ENCODE measurements at places on chromosomes 16 and 17.

GRCh38 chr16:67881621-67882161 lies 3.0 kb upstream of the NRN1L start:
- DNase-seq: no peak

GRCh38 chr16:53115047-53115446 lies 60.3 kb downstream of the CHD9 start:
- DNase-seq: no peak

DNA sequence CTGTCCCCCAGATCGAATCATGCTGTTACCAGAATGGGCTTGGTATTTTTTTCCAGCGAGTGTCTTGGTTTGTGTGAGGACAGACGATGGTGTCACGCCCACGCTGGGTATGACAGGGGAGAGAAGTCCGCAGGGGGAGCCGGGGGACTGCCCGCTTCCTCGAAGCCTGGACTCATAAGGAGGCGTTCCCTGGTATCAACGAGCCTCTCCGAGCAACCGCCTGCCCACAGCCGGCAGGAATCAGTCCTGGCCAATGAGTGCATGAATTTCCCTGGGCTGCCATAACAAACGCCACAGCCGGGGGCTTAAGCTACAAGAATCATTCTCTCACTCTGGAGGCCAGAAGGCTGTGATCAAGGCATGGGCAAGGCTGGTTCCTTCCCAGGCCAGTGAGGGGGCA lies 26.1 kb upstream of the JPH3 start:
- DNase-seq: no peak

- peak; percentile 54 for DNase-seq
Observed at GRCh38 chr17:77802333-77802615, 156.2 kb upstream of the TNRC6C start.

GRCh38 chr17:49457564-49458535 lies 37.2 kb upstream of the NGFR start:
- no peak for DNase-seq

GRCh38 chr16:30875871-30876801 lies 17.7 kb downstream of the BCL7C start:
- DNase-seq: peak; percentile 59

GRCh38 chr16:85641776-85642176 lies 28.7 kb downstream of the GSE1 start:
- peak; percentile 88 for DNase-seq

GRCh38 chr16:74949309-74949708 lies 35.6 kb downstream of the WDR59 start:
- no peak for DNase-seq

GRCh38 chr16:79580453-79581191 lies 19.9 kb downstream of the MAF start:
- DNase-seq: no peak

DNA sequence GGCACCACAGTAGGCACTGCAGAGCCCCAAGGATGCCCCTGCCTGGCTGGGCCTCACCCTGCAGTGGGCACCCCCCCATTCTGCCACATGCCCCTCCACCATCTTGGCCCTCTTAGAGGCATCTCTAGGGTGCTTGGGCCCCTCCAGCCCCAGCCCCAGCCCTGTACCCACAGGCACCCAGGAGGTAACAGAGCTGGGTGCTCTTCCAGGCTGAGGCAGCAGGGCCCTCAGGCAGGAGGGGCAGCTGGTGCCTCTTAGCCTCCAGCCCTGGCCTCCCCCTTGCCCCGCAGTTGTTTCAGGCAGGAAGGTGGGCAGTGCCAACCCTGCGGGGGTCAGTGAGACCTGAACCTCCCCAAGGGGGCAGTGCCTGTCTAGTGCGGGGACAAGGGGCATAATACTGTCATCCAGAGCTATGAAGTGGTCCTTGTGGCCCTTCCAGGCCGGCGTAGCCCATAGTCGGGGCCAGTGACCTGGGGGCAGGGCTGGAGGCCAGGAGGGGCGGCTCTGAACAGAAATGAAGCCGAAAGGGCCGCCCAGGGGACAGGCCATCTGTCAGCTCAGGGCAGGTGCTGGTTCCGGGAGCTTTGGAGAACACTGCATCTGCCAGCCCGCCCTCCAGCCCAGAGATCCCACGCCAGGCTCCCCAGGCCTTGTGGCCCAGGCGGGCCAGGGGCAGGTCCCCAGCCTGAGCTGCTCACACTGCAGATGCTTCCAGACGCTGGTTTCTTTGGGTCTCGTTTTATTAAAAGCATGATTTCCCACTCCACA lies 4.9 kb upstream of the AATK start:
- DNase-seq: no peak

- DNase-seq: no peak
Observed at GRCh38 chr17:30340801-30341356, 7.0 kb upstream of the TMIGD1 start.

GRCh38 chr17:43468691-43469139 lies 15.1 kb upstream of the DHX8 start:
- peak; percentile 31 for DNase-seq

DNA sequence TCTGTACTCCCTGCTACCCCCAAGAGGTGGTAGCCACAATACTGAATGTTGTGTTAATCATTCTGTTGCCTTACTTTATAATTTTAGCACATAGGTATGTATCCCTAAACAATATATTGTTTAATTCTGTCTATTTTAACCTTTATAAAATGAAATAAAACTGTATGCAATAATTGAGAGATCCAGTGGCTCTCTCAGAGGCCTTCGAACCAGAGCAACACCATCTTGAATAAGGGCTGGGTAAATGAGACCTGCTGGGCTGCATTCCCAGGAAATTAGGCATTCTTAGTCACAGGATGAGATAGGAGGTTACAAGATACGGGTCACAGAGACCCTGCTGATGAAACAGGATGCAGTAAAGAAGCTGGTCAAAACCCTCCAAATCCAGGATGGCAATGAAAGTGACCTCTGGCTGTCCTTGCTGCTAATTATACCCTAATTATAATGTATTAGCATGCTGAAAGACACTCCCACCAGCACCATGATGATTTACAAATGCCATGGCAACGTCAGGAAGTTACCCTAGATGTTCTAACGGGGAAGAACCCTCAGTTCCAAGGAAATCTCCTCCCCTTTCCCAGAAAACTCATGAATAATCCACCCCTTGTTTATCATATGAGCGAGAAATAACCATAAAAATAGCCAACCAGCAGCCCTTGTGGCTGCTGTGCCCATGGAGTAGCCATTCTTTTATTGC lies 2.0 kb upstream of the CANT1 start:
- DNase-seq: no peak

DNA sequence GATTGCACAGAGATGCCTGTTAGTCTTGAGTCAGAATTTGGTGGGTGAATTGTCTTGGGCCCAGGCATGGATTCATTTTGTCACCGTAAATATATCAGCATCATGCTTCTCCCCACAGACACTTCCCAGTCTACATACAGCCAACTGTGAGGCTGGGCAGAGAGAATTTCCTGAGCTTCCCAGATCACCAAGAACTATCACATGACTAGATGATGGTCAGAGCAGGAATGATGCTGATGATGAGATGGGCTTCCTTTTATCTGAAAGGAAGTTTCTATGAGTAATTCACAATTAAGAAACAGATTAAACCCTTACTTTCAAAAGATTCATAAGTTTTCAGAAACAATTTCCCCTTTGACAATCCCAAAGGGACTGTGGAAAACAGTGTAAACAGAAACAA lies 323 bp upstream of the KRTAP9-9 start:
- no peak for DNase-seq

DNA sequence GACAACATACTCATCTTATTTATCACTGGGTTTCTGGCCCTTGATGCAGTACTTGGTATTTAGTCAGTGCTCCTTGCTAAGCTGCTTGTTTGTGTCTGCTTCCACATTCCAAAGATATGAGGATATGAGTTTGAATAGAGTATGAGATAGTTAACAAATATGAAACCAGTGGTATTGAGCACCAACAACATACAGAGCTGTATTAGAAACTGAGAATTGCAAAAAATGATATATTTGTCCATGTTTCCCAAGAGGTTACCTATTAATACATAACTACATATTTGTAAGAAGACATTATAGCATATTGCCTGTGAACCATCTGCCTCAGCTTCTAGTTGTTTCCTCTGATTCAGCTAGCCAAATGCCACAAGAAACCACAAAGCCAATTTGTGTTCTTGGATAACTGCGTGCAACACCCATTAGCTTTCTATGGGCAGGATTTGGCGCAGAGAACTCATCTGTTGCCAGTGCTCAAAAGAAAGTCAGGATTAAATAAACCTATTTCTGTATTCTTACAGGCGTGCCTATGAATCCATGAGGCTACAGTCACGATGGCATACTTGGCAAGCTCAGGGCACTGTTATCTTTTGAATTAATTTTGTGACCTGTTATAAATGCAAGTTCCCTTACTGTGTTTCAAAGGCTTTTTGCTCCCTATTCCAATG lies 194.4 kb downstream of the MAP2K6 start:
- DNase-seq: no peak

GRCh38 chr16:71296584-71297340 lies 7.6 kb upstream of the CMTR2 start:
- peak; percentile 1 for DNase-seq

DNA sequence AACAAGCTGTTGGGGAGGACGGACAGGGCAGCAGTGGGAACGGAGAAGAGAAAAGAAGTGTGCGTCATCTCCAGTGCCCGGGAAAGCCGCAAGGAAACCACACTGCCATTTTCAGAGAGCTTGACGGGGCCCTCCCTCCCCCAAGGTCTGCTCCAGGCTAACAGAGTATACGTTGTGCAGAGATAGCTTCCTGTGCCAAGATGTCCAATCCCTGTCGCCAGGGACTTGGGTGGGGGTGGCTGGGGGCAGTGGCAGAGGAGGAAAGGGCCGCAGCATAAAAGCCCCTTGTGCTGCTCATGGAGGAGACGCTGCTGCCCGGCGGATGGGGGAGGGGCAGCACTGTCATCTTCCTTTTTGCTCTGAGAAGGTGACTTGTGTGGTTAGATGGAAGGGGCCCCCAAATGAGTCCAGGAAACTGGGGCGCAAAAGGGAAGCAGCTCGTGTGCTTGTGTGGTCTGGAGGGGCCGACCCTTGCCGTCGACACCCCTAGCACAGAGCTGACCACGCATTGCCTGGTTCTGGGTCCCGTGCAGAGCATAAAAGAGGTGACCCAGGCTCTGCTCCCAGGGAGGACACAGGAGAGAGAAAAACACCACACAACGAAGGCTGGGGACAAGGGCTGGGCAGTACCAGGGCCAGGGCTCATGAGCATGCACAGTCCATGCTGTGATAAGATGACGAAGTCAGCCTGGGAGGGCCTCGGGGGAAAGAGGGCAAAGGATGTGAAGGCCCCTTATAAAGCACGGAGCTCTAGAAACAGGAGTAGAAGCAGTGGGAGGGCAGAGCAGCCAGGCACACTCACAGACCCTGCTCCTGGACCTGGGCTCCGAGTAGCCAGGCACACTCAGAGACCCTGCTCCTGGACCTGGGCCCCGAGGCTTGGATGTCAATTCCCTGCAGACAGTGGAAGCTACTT lies 372.7 kb downstream of the SLC39A11 start:
- no peak for DNase-seq

GRCh38 chr16:69932691-69933392 lies 18.3 kb upstream of the CLEC18A start:
- no peak for DNase-seq

GRCh38 chr16:1108299-1109252 lies 12.5 kb upstream of the C1QTNF8 start:
- DNase-seq: peak; percentile 94

- DNase-seq: peak; percentile 69
Observed at GRCh38 chr17:82023447-82024241, 539 bp downstream of the LRRC45 start.

DNA sequence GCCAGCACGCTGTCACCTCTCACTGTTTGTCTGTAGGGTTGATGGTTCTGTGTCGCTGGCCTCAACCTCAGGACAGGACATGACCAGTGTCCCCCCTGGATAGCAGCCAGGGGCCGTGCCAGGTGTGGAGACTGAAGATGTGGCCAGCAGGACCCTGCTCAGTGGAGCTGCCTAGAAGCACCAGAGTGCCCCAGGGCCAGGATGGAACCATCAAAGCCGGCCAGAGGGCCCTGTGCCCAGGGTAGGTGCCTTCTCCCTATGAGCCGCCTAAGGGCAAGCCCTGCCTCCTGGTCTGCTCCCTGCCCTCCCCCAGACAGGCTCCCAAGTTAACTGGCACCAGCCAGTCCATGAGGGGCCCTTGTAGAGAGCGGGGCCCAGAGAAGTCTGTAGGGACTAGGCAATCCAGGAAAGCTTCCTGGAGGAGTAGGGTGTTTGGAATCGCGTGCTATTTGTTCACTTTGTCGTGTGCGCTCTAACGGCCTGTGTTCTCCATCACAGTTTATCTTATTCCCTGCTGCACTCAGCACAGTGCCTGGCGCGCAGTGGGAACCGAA lies 546 bp upstream of the NDUFB10 start:
- DNase-seq: no peak

DNA sequence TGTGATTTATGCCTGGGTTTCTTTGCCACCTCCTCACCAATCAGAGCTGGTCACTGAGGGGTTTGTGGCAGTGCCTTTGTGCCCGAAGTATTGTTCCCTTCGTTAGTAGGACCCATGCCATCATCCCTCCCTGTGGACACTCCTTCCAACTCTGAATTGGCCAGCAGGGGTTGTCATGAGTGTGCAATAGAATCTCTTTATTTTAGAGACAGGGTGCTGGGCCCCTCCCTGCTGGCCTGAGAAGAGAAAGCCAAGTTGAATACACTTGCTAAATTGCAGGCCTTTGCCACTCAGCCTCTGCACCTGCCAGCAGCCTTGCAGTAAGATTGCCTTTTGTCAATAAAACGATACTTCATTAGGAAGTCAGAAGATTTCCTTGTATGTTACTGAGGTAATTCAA lies 40.7 kb upstream of the SLC12A3 start:
- peak; percentile 69 for DNase-seq

DNA sequence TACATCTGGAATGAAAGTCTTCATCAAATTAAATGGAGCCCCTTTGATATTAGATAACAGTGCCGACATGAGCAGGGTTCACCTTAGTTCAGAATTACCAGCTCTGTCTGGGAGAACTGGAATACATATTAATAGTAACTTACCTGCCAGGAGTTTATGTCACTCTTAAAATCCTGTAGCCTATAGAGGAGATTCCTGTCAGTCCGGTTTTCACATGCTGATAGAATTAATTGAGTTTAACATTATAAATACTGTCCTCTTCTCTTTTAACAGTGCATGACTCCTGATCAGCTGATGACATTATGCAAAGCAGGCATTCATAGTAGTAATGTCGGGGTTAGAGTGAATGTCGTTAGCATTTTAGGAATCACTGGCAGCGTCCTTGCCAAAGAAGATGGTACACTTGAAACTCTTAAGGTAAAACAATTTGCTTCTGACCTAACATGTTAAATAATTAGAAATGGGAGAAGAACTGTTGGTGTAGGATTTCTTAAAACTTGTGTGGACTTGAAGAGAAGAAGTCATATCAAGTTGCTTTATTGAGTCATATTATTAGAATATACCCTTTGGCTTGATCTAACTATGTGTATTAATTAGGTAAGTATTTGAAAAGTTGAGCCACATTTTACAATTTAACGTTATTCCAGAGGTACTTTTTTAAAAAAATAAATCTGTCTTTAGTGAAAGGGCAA lies 34.3 kb downstream of the HEATR3 start:
- DNase-seq: no peak

- DNase-seq: no peak
Observed at GRCh38 chr17:30132615-30133014, 16.0 kb downstream of the NSRP1 start.

- peak; percentile 89 for DNase-seq
Observed at GRCh38 chr17:81681672-81682071, 1.9 kb downstream of the ARL16 start.
